ENCODE measurements at places on chromosomes 6 and 20.

- no peak overlapping the region for H3K27ac ChIP-seq
- H3K4me1 ChIP-seq: peaks cover 11% of the 10 kb centered on the region
- H3K36me3 ChIP-seq: no peaks in the 10 kb centered on the region
- no peak overlapping the region for H3K4me3 ChIP-seq
Measured at GRCh38 chr20:5835321-5835821, 85.2 kb downstream of the SHLD1 start.

DNA sequence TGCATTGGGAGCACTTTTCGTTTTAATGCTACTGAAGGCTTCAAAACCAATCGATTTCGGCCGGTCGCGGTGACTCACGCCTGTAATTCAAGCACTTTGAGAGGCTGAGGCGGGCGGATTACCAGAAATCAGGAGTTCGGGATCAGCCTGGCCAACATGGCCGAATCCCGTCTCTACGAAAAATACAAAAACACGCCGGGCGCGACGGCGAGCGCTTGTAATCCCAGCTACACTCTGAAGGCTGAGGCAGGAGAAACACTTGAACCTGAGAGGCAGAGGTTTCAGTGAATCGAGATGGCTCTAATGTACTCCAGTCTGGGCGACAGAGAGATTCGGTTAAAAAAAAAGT, 58.4 kb downstream of the TRIM38 start:
- peaks cover 32% of the 10 kb centered on the region for H3K4me1 ChIP-seq
- no peaks in the 10 kb centered on the region for H3K27me3 ChIP-seq
- DNase-seq: peak; percentile 57
- H3K4me3 ChIP-seq: peak overlapping the region; percentile 84
- H3K27ac ChIP-seq: peak overlapping the region; percentile 94
- no peaks in the 10 kb centered on the region for H3K36me3 ChIP-seq

DNA sequence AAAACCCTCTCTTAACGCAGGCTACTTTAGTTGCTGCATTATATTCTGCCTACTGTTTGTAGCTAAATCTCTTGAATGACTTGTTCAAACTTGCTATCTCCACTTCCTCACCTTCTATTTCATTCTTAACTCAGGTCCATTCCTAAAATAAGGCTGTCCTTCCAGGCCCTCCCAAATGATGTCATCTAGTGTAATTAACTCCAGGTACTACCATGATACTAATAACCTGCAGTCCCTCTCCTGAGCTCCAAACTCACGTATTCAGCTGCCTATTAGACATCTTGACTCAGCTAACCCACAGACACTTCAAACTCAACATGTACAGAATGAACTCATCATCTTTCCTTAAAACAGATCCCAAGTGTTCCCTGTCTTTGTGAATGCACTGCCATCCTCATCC, 10.5 kb upstream of the TOP1 start:
- H3K27ac ChIP-seq: peak overlapping the region; percentile 70
- H3K4me3 ChIP-seq: no peak overlapping the region
- peaks cover 46% of the 10 kb centered on the region for H3K4me1 ChIP-seq
- no peaks in the 10 kb centered on the region for H3K27me3 ChIP-seq
- no peaks in the 10 kb centered on the region for H3K36me3 ChIP-seq

DNA sequence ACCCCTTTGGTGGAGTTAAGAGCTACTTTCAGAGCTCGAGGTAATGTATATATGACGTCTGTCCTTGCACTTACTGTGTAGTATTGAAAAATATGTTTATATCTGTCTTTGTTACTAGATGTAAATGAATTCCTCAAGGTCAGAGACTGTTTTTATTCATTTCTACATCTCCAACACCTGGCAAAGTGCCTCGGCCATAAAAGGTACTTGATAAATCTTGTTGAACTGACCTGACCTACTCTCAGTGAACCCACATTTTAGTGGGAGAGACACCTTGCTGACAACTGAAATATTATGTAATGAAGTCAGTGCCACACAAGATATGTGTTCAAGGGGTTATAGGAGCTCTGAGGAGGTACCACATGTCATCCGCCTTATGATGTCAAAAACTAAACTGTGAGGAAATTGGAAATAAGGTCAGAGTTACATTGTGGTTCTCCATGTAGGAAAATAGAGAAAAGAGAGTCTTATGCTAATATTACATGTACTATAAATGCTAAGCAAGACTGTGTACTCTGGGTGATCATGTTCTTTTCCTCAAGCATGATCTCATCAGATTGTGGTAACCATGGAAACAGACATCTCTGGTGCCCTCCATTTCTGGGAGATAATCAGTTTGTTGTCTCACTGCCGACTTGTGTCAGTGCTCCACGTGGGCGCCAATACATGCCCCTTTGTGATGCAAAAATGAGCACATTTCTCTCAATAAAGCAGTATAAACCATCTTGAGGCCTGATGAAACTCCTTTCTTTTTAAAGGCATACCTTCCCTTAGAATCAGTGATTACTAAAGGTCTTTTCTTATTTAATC, 5.7 kb upstream of the TMEM30A start:
- H3K36me3 ChIP-seq: no peaks in the 10 kb centered on the region
- no peaks in the 10 kb centered on the region for H3K27me3 ChIP-seq
- peaks cover 27% of the 10 kb centered on the region for H3K4me1 ChIP-seq

DNA sequence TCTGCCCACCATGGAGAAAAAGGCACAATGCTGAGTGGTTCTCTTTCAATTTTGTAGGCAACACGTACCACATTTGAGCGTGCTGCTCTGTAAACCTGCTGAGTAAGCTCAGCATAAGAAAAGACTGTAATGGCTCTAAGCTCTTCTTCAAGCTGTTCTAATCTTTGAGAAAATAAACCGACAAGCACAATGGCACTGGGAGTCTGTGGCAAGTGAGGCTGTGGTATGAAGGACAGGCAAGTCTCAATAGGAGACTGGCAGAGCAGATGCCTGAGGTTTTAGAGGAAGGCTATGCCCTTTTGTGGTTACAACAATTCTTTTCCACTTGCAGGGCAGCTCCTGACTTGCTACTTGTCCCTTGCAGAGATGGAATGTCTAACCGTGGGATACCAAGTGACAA, 136.7 kb upstream of the EXOC2 start:
- no peak for DNase-seq
- H3K27ac ChIP-seq: no peak overlapping the region
- no peaks in the 10 kb centered on the region for H3K4me1 ChIP-seq
- H3K27me3 ChIP-seq: no peaks in the 10 kb centered on the region
- no peak overlapping the region for H3K4me3 ChIP-seq

GRCh38 chr6:14211562-14211942, 94.0 kb downstream of the CD83 start:
- no peaks in the 10 kb centered on the region for H3K27me3 ChIP-seq
- H3K4me3 ChIP-seq: peak overlapping the region; percentile 61
- no peaks in the 10 kb centered on the region for H3K36me3 ChIP-seq
- peak overlapping the region; percentile 51 for H3K27ac ChIP-seq
- peak; percentile 38 for DNase-seq

GRCh38 chr6:153328194-153328593, 197.1 kb upstream of the RGS17 start:
- H3K27me3 ChIP-seq: no peaks in the 10 kb centered on the region
- H3K4me1 ChIP-seq: no peaks in the 10 kb centered on the region
- H3K27ac ChIP-seq: no peak overlapping the region
- H3K36me3 ChIP-seq: no peaks in the 10 kb centered on the region
- DNase-seq: peak; percentile 15

DNA sequence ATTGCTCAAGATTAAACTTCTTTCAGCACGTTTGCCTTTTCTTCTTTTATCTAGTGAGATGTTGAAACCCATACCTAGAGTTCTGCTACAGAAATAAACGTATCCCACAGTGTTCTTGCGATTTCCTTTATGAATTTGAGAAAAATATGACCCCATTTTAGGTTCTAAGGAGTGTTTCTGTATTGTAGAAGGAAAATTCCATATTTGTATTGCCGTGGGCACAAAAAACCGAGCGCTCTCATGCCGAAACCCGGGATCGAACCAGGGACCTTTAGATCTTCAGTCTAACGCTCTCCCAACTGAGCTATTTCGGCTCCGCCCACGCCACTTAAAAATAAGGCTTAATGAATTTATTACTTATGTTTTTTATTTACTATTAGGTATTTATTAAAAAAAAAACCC, 23.7 kb downstream of the ZNF311 start:
- no peaks in the 10 kb centered on the region for H3K27me3 ChIP-seq
- peak overlapping the region; percentile 81 for H3K27ac ChIP-seq
- H3K4me1 ChIP-seq: peaks cover 59% of the 10 kb centered on the region
- peak; percentile 71 for DNase-seq
- H3K4me3 ChIP-seq: peak overlapping the region; percentile 76

DNA sequence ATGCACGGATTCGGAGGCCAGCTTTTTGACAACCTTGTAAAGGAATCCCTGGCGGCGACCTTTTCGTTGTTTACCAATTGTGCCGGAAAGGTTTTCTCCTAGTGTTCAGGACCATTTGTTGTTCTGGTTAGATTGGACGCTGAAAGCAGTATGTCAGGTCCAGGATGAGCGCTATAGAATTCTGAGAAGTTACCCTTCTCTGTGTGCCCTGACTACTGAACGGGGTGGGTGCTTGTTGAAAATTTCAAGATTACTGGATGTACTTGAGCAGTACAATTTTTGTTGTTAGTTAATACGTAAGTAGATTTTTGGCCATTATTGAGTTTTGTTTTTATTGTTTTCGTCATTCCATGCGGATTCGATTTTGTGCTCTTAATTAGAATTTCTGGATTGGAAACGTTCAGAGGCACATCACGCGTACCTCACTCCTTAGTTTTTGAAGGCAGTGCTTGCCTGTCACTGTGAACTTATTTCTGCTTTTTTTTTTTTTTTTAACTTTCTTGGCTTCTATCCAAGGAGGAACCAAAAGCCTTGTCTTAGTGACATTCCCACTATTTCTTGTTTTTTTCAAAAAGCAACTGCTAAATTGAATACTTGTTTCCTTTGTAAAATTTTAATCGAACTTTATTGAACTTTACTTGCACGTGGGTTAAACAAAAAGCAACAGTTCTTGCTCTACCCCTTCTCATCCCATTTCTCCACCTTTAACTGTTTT, 898 bp downstream of the XRN2 start:
- no peaks in the 10 kb centered on the region for H3K27me3 ChIP-seq
- 0 out of 2 replicates have a peak overlapping the region, but pooled peaks have one; percentile 67 for H3K27ac ChIP-seq
- H3K4me1 ChIP-seq: peaks cover 20% of the 10 kb centered on the region
- H3K36me3 ChIP-seq: 0 out of 2 replicates have a peak, but pooled peaks cover 10% of the 10 kb centered on the region
- DNase-seq: no peak

- H3K27ac ChIP-seq: no peak overlapping the region
- no peaks in the 10 kb centered on the region for H3K4me1 ChIP-seq
Measured at GRCh38 chr6:157946865-157947532, 34.7 kb upstream of the SYNJ2 start.

DNA sequence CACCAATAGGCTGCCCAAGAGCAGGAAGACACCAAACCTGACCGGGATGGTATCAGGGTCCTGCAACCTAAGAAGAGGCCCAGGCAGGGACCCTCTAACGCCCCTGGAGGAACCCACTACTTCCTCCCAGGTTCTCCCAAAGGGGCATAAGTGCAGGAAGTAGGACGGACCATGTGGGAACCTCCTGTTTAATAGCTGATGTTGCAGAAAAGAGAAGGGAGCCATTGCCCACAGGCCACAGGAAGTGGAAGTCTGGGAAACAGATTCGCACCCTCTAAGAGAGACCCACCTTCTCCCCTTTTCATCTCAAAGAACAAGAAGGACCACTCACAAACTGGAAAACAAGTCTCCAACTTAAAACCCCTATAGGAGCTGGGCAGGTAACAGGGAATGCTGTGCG, 18.1 kb downstream of the PREX1 start:
- H3K36me3 ChIP-seq: no peaks in the 10 kb centered on the region
- DNase-seq: no peak
- H3K27me3 ChIP-seq: no peaks in the 10 kb centered on the region

- H3K4me3 ChIP-seq: peak overlapping the region; percentile 99
- H3K4me1 ChIP-seq: peaks cover 14% of the 10 kb centered on the region
- no peaks in the 10 kb centered on the region for H3K36me3 ChIP-seq
- no peak overlapping the region for H3K27ac ChIP-seq
- no peaks in the 10 kb centered on the region for H3K27me3 ChIP-seq
Measured at GRCh38 chr6:145733810-145734209, 1.5 kb downstream of the EPM2A start.

- peaks cover 5% of the 10 kb centered on the region for H3K36me3 ChIP-seq
- no peaks in the 10 kb centered on the region for H3K27me3 ChIP-seq
- DNase-seq: no peak
Measured at GRCh38 chr6:28269492-28269891, 2.5 kb downstream of the ZSCAN26 start.

DNA sequence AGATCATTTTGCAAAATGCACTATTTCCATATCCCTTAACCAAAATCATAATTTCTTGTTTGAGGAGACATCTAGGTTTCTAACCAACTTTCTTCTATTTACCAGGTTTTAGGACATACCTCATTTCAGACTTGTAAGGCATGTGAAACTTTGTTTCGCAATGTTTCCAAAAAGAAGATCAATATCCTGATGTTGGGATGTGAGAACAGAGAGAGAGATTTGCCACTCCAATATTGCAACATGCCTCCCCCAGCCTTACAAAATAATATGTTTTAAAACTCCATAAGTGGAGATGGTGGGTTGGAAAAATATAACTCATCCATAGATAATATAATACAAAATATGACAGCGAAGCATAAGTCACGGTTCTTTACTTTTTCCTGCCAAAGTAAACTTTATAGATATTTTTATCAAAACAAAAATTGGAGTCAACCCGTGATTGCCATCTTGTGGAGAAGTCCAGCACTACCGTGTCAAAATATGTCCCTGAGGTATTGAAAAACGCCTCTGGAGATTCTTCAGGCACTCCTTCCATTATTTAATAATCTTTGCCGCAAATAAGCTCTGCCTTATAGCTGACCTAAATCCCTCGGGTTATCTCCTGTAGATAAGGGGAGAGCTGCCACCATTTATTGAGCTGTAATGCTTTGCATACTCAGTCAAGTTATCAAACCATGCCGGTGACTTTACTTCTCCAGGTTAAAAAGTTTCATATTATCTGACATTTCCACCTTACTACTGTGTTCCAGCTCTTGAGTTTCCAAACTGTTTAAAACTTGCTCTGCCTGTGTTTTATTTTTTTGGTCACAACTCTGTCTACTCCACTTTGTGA, 534.2 kb downstream of the HACE1 start:
- peaks cover 27% of the 10 kb centered on the region for H3K4me1 ChIP-seq
- H3K36me3 ChIP-seq: no peaks in the 10 kb centered on the region
- no peaks in the 10 kb centered on the region for H3K27me3 ChIP-seq
- H3K4me3 ChIP-seq: peak overlapping the region; percentile 10

Measured in PC-9 (cell line).